MCF 10A (cell line): ENCODE measurements at places on chromosomes 7 and 10.

DNA sequence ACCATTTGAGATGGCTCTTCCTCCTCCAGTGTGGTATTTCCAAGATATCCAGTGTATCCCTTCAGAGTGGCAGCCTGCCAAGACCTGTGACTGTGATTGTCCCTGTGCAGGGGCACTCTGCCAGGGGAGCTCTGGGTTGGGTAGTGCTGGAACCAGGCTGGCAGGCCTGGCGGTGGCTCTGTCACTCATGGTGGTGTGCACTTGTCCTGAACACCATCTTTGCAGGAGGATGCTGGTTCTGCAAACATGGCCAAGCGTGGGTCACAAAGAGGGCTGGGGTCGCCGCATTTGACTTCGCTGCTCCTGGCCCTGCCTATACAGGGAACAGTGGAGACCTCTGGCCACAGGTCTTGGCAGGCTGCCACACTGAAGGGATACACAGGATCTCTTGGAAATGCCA is 205.2 kb downstream of the PRPF18 start:
- DNase-seq = no peak

GRCh38 chr10:55400075-55400849 is 599.2 kb upstream of the PCDH15 start:
- DNase-seq = no peak

DNA sequence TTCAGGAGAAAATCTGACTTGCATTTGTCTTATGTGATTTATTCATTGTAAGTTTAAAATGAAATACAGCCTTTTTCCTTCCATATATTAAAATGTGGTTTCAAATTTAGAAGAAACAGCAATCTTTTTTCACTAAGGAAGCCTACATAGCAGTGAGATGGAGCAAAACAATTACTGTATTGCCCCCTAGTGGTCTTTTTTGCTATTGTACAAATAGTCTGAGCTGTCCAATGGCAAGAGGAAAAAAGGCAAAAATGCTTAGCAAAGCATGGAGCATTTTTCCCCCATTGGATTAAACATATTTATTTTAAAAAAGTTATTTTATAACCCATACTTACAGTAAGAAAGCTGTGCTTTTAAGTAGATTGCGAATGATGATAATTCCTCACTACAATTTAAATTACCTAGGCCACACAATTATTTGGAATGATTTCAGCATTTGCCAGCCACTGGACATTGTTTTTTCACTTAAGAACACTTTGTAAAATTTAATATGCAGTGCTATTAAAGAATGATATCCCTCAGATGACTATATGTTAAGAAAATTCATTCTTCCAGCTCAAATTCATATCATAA is 119.5 kb downstream of the CPED1 start:
- DNase-seq = peak; percentile 70

DNA sequence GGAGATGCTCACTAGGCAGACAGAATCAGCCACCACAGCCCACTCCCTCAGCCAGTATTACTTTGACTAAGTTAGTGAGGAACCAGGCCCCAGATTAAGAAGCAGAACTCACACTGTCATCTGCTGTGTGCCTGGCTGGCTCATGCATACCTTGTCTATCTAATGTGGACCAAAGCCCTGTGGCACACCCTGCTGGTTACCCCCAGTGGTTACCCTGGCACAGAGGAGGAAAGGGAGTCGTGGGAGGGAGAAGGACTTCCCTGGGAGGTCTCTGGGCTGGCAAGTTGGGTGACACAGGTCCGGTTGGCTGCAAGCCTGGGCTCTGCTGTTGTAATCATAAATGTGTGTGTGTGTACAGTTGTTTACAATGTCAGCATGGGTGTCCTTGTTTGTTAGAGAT is 7.5 kb upstream of the SH2D4B start:
- peak; percentile 72 for DNase-seq

DNA sequence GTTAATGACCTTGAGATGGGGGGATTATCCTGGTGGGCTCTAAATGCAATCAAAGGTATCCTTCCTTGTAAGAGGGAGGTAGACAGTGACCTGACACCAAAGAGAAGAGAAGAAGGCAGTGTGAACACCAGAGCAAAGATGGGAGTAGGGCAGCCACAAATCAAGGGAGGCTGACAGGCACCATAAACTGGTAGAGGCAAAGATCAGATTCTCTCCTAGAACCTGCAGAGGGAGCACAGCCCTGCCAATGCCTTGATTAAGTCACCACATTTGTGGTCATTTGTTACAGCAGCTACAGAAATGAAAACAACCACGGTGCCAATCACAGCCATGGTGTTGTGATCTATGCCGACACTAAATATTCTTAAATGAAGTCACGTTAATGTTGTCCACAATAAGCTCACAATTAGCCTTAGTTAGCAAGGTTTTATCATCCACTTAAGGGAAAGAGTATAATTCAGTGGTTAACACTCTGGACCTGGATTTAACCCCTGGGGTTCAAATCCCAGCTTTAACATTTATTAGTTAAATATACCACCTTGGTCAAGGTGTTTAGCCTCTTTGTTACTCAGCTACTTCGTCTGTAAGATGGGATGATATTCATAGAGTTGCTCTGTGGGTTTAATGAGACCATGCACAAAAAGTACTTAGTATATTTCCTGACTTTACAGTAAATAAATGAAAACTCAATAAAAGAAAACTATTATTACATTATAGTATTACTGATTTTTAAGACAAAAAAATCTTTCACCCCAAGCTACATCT is 70.8 kb downstream of the SGMS1 start:
- peak; percentile 66 for DNase-seq
